ENCODE measurements at places on chromosomes 4 and X.

DNA sequence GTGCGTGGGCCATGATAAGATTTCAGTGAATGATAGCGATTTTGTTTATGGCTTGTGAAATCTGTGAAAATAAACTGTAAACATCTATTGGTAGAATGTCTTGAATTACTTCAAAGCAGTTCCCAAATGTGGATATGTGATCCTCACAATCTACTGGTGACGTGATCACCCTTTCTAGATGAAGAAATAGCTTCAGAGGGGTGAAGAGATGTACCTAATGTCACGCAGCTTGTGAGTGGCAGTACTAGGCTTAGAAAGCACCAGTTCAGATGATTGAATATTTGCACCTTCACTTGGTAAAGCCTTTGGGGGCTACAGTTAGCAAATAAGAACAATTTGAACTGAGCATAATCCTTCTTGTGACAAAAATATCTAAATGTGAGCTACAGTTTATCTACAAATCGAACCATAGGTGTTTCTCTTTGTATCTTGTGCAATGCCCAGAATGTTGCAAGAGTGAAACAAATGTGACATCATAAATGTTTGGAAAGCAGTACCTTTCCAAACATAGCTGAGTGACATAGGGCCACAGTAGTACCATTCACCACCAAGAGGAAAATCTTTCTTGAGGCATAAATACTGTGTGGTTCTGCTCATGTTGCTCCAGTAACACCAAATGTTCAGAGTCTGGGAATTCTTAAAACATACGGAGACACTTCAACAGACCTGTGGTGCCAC is 14.2 kb downstream of the PAK3 start:
- DNase-seq: no peak

- DNase-seq: no peak
Measured at GRCh38 chr4:818106-818921, 7.6 kb downstream of the CPLX1 start.

- no peak for DNase-seq
Measured at GRCh38 chr4:145487631-145488030, 6.0 kb downstream of the SMAD1 start.

GRCh38 chr4:78585633-78586032 is 34.1 kb downstream of the ANXA3 start:
- no peak for DNase-seq

DNA sequence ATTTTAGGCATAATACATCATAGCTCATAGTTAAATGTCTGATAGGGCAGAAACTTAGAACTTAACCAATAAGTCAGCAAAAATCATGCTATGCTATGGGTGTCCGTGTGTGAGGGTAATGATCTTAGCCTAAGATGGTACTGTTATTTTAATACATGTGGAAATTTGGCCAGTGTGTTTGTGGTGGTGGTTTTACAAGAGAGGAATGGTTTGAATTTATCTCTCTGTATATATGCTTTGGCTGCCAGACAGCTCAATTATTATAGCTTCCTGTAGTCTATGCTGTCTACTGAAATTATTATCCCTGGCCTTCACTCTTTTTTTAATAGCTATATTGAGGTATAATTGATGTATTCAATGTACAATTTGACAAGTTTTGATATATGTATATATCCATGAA is 21.3 kb downstream of the ZNF330 start:
- no peak for DNase-seq

DNA sequence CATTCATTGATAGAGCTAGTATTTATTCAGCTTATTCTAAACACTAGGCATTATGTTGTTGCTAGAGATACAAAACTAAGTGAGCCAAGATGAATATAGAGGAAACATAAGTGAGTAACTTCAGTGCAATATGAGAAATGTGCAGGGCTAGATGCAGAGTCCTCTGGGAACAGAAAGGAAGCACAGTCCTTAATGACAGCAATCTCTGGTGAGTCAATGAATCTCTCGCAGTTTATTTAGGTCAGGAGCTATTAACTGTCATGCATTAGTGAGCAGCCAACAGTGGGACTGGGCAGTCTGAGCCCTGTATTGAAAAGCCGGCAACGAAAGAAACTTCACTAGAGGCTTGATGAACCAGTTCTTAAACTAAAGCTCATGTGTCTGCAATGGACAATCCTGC is 598.1 kb upstream of the MAGEB2 start:
- no peak for DNase-seq

GRCh38 chr4:15012017-15012788 is 9.9 kb downstream of the CPEB2 start:
- no peak for DNase-seq

DNA sequence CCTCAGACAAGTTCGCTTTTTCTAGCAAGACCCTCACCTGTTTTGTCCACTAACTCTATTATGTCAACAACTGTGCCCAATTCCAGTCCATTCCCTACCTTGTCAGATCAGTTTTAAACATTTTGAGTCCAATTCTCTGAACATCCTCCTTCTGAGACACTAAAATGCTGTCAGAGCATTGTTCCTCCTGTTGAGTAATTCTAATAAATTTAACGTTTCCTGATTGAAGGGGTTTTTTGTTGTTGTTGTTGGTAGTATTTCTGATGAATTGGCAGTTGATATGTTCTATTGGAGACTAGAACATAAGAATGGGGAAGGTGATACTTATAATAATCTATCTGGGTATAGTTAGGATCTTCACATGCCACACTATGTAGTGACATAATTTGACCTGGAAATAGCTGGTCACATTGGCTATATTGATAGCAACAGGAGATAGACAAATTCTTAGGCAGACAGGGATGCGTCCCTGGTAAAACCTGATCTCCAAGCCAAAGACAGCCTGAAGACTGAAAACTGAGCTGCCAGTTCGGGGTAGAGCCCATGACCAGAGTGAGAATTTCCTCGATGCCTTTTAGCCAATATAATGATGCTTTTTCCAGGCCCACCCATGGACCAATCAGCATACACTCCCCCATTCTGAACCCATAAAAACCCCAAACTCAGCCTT is 12.4 kb upstream of the CXCL2 start:
- DNase-seq: no peak

DNA sequence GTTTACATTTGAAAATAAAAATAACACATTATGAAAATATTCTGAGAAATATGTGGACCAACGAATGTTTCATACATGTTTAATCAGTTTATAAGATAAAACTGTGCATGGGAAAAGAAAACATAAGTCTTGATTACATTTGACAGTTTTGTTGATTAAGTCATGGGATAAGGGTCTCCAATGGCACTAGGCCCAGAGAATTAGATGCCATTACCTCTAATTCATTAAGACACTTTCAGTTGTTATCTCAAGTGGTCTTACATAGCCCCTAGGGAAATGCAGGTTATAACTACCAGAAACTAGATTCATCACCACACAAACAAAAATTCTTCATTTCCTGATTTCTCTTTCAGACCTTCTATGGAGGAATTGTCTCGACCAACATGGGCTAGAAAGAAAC is 300.8 kb downstream of the PCDH7 start:
- DNase-seq: no peak

DNA sequence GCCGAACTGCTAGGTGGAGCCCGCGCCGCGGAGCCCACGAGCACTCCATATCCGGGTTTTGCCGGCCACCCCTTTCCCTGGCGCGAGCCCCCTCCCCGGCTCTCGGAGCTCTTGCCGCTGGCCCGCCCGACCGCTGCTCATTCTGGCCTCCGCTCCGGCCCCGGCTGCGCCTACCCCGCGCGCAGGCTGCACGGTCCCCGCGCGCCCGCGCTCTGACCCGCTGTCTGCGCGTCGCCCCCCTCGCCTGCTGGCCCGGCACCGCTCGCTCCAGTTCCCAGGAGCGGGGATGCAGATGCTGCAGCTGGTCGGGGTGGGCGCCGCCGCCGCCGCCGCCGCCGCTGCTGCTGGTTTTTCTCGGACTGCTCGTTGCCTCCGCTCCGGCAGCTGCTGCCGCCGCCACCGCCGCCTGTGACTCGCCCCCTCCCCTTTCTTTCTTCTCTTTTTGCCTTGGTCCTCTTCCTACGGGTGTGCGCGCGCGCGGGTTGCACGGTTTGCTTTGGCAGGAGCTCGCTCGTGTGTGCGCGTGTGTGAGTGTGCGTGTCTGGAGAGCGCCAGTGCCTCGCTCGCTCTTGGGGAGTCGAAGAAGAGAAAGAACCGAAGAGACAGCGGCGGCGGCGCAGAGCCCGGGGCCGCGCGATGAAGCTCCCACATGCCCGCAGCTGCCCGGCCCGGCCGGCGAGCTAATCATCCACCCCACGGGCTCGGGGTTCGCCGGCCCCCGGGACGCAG is at the start of gene ADGRL3:
TSS of gene ADGRL3 (plus strand) at position 140 of the 729 bp plus-strand sequence.
- DNase-seq: no peak

GRCh38 chr4:39446842-39447573 is 11.7 kb downstream of the RPL9 start:
- no peak for DNase-seq

- no peak for DNase-seq
Measured at GRCh38 chr4:121062521-121062920, 9.8 kb downstream of the NDNF start.

GRCh38 chr4:165563851-165564250 is 185.0 kb downstream of the CPE start:
- no peak for DNase-seq

GRCh38 chrX:118025226-118025625 is 91.4 kb downstream of the KLHL13 start:
- DNase-seq: no peak

DNA sequence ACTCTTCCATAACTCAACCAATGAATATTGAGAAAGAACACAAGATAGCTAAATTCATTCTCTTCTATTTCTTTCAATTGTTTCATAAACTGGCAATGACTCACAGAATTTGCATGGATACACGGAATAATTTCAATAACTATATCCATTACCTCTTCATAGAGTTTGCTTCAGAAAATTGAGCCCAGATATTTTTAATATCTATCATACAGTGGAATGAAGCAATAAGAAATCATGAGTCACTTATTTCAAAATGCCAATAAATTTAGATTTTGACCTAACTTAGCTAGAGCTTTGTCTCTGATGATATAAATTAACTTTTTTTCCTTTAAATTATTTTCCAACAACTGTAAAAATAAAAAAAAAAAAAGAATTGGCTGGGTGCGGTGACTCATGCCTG is 22.2 kb upstream of the MANBA start:
- DNase-seq: no peak

- no peak for DNase-seq
Measured at GRCh38 chr4:81142744-81143143, 72.3 kb downstream of the PRKG2 start.

- DNase-seq: no peak
Measured at GRCh38 chrX:35858361-35858760, 60.2 kb downstream of the MAGEB16 start.

GRCh38 chr4:172978848-172979247 is 189.8 kb upstream of the GALNT7 start:
- no peak for DNase-seq

- DNase-seq: no peak
Measured at GRCh38 chr4:7956270-7956808, 16.7 kb upstream of the AFAP1 start.

DNA sequence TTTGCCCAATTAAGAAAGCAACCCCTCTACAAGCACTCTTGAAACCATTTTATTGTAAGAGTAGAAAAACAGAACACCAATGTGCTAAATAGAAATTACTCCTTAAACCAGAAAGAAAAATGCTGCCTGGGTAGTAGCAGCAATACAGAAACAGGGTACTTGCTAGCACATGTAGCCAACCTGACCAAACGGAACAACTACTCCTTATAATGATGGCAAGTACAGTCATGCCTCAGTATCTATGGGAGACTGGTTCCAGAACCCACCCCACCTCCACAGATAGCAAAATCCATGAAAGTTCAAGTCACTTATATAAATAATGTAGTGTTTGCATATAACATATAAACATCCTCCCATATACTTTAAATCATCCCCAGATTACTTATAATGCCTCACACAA is 168.8 kb downstream of the ATRX start:
- DNase-seq: no peak

- no peak for DNase-seq
Measured at GRCh38 chr4:183110244-183110643, 11.2 kb downstream of the WWC2 start.

DNA sequence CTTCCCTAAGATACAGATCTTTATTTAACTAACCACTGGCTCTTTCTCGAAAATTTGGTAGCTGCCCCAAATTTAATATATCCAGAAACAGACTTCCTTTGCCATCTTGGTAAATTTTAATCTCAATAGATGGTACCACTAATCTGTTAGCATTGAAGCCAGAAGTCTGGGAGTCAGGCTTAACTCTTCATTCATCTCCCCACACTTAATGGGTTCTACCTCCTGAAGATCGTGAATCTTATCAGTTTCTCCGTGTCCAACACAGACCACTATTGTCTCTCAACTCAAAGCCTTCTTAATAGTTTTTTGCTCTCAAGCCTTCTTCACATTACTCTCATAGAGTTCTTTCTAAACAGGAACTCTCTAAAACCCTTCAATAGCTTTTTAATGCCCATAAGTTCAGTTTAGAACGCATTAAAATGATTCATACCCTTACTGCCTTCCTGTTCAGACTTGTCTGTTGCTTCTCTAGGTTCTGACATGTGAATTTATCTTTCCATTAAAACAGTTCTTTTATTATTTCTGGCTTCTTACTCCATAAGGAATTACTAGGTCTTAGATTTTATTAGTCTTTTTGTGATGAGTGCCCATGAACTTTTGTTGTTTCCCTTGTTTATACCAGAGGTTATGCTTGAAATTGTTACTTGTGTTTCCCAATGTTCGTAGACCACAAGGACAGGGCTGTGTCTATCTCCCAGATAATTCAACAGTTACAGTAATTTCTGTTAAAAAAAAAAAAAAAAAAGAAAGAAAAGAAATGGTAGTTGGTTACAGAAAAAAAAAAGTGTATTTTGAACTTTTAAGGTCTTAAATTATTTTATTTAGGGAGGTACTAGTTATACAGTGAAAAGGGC is 54.7 kb downstream of the SMARCAD1 start:
- no peak for DNase-seq

DNA sequence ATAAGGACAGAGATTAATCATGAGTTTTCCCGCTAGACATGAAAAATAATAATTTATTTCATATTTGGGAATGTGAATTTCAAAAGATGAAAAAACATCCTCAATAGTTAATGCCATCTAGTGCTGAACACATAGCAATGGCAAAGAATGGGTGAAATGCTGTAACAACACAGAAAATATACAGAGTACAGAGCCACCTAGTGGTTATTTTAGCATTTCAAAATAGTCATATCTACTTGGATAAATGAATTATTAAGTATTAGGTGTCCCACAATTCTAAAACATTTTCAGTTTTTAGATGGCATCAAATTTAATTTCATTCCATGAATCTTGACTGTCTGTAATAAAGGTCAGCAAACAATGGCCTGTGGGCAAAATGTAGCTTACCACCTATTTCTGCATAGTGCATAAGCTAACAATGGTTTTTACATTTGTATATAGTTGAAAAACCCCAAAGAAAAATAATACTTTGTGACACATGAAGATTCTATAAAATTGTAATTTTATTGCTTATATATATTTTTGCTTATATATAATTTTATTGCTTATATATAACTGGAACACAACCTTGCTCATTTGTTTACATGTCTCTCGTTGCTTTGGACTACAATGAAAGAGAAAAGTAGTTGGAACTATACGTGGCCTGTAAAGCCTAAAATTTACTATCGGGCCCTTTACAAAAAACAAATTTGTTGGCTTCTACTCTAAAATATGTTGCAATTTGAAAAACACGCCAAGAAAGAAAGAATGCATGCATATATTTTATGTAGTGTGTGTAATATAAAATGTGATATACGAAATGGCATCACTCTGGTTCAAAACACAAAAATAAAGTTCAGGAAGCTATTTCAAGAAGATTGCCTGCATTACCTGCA is 99.1 kb upstream of the FAM47C start:
- no peak for DNase-seq

Data from D721Med (cell line).